Liver (tissue), 10 donors: ENCODE measurements at places on chromosomes 4 and X. TPM values are rescaled to one million over a fixed set of nuclear protein-coding genes. Genes with fewer than 3 reads are reported as not detected.
A peak's percentile ranks its signal among the peaks of the same experiment; 100 is the strongest.

Gene PAGE5
- not detected for total RNA-seq

Gene NEXMIF
- 0.08 TPM for total RNA-seq

Gene PAGE1
- not detected for total RNA-seq

DNA sequence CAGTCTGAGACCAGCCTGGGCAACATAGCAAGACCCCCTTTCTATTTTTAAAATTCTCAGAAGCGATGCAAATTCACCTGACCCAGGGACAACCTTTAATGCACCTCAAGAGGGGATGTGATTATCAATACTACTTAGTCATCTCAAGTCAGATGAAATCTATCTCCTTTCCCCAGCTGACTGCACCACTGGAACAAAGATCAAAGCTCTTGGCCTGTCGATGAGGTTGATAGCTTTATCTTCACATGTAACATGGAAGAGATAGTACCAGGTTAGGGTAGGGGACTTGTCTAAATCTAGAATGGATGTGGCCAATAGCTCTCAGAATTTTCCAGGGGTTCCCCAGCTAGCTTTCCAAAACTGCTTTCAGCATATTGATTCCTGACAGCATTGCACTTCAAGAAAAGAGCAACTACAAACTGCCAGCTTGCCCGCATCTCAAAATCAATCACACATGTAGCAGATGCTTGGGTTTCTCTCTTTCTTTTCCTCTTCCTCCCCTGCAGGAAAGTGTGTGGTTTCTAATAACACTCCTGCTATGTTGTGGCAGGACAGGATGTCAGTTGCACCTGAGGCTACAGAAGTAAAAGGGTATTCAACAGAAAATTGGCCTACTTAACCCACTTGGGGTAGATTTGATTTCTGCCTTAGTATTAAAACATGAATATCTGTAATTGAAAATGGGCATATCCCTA lies 12.2 kb upstream of the TMEM164 start:
- DNase-seq, result no peak

GRCh38 chrX:104922206-104922621 lies 298.3 kb downstream of the TEX13A start:
- peak; percentile 48 for DNase-seq
